Hypothalamus (tissue), 51 donors: ENCODE measurements at places on chromosomes 16 and 17.

DNA sequence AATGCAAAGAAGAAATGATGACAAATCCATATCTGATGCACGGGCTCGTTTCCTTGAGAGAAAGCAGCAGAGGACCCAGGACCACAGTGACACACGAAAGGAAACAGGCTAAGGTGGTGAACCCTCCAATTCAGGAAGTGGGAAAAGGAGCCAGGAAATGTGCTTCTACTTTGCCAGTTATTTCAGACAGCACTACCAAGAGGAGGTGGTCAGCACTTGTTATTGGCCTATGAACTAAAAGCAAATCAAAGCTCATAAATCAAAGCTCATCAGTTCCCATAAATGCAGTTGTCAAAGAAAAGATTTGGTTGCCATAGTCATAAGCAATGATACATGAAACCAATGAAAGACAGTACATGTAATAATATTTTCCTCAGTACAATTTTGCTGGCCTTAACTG lies 12.6 kb upstream of the CLTC start:
- DNase-seq = no peak

- no peak for DNase-seq
These were observed 39.0 kb downstream of the ZNF423 start for GRCh38 chr16:49816875-49817274.

DNA sequence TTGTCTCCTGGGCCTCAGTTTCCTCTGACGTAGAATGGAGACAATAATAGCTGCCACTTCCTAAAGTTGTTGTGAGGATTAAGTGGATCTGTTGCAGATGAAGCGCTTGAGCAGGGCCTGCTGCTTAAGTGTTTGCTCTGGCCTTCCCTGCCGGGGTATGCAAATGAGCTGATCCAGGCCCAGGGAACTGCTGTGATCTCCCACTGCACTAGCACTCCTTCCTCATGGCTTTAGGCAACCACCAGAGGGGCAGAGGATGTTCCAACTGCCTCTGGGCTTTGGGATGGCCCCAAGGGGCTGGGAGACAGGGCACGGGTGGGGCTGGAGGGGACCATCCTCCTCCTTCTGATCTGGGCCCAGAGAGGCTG lies 6.2 kb downstream of the SBK1 start:
- no peak for DNase-seq

DNA sequence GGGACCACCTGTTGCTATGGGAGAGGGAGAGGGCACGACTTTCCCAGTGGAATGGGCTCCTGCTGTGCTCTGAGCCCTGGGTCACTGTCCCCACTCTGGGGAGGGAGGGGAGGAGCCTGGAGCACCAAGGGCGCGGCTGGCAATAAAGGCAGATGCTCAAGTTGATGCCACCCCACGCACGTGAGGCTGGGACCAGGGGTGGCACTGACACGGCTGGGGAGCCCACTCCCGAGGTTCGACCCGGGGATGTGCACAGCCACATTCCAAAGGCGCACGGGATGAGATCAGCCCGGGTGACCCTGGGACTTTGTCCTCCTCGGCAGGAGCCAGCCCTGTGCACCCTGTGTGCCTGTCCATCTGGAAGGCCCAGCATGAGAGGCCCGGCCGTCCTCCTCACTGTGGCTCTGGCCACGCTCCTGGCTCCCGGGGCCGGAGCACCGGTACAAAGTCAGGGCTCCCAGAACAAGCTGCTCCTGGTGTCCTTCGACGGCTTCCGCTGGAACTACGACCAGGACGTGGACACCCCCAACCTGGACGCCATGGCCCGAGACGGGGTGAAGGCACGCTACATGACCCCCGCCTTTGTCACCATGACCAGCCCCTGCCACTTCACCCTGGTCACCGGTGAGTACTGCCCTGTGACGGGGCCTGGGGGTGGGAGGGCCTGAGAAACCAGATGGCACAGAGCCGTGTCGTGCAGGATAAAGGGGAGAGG lies at the start of gene ENPP7:
ENPP7 (plus strand) TSS at position 175 of the 715 bp plus-strand sequence; CDS start at position 372, 197 bp downstream.
- DNase-seq = no peak

- DNase-seq = no peak
These were observed 1.3 kb downstream of the APPBP2 start for GRCh38 chr17:60524463-60525327.

DNA sequence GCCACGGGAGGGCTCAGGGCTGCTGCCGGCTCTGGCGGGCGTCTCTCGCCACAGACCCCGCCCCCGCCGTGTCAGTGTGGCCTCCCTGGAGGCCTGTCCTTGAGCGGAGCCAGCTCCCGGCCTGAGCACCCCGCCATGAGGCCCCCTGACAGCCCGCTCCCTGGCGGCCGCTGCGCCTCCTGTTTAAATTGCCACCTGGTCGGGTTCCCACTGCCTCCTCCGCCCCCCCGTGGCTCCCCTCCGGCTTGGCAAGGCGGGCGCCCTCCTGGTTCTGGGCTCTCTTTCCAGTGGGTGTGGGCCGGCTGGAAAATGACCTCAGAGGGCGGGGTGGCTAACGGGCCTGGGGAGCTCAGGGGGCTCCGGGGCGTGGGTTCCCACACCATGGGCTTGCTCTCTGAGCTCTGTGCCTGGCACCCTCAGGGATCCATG lies 42.1 kb upstream of the SSTR5 start:
- DNase-seq = no peak

DNA sequence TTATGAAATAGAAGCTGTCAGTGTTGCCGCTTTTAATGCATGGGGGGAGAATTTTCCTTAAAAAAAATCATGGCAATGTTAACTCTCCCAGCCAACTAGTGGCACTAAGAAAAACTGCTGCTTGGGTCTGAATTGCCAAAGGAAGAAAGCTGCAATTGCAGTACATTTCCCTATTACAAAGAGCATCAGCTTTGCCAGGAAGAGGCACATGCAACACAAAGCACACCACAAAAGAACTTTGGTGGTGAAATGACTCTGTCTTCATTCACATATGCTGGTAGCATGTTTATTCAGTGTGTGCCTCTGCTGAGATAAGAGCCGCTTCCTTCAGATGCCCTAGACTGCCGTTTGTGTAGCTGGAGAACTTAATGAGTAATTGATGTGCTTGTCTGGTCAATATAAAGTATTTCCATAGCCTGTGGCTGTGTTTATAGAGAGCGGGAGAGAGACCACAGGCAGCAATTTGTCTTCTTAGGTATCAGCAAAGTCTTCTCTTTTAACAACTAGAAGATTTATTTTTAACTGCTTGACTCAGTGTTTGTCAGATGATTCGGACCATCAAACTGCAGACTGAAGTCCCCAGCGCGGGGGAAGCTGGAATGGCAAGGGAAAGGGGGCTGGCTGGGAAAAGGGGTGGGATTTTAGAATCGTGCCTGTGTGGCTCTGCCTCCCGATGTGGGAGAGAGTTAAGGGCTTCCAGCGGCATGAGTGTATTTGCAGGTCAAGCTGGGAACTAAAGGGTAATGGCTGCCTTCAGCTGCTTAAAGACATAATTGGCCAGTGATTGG lies 115.1 kb downstream of the MRTFB start:
- peak; percentile 27 for DNase-seq

DNA sequence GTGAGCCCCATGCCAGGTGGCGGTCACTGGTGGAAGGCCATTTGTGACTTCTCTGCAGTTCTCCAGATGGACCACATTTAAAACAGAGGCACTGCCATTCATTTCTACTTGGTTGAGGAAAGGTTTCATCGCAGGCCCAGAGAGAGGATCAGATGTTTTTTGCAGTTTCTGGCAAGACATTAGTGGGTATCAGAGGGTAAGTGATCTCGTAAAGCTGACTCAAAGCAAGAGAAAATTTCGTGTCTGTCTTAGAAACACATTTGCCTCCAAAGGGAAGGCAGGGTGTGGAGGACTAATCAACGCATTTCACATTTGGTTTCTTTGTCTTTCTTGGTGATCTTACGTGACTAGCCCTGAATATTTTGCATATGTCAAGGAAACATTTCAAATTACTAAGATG lies 81.8 kb downstream of the PRKCB start:
- DNase-seq = no peak

GRCh38 chr16:53898993-53899392 lies 195.0 kb downstream of the FTO start:
- no peak for DNase-seq

DNA sequence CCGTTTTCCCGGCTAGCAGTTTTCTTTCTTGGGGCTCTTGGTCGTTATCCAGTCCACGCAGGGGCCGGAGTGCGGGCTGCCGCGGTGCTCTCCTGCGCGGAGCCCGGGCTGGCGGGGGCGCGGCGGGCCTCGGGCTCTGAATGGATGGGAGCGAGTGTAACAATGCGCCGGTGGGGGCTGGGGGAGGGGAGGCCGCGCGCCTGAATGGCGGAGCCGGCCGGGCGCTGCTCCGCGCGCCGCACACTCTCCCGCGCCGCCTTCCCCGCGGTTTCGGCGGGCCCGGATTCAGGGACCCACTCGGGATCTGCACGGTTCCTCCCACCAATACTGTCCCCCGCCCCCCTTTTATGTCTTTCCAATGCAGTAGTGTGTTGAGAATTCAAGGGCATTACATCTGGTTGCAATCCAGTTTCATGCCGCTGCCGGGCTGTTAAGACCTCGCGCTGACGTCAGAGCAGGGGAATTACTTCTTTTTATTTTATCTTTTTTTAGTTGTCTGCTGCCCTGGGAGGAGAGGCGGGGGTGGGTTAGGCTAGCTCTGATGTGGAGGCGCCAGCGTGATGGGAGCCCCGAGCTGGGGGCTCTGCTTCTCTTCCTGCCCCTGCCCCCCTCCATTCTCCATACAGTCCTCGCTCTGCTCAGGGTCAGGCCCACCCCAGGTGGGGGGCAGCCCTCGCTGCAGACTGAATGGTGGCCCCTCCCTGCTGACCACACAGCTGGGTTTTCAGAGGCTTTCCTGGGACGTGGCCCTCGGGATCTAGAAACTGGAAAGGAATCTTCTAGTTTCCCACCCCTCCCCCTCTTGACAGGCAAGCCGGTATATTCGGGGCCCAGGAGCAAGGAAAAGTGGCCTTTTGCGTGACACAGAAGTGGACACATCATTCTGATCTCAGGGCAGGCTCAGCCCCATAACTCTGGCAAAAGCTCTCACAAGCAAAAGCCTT lies 1.8 kb downstream of the RAI1 start:
- DNase-seq = no peak

GRCh38 chr16:76824791-76825190 lies 366.2 kb upstream of the MON1B start:
- no peak for DNase-seq

DNA sequence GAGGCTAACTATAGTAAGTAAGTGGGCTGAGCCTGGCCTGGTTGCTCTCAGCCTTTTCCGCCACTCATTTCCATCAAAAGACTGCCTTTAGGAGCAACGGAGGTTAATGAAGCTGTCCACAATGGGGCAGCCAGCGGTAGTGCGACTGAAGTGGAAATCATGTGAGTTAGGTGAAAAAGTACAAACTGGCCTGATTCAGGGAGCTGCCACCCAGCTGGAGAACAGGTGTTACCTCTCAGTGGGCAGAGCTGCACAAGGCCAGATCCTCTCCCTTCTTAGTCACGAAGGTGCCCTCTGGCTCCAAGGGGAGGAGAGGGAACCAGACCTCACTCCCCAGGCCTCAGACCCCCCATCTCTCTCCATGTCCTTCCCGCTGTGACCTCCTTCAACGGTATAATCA lies 34.4 kb upstream of the CDRT4 start:
- no peak for DNase-seq

DNA sequence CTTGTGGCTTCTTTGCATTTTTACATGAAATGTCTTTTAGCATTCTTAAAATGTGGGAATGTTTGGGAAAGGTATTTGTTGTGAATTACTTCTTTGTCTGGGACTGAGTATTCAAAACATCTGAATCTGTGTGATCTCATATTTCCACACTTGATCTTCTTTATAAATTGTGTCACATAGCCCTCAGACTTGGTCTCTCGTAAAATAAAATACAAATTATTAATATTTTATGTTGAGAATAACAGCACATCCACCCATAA lies 81.9 kb downstream of the TUBD1 start:
- DNase-seq = no peak

DNA sequence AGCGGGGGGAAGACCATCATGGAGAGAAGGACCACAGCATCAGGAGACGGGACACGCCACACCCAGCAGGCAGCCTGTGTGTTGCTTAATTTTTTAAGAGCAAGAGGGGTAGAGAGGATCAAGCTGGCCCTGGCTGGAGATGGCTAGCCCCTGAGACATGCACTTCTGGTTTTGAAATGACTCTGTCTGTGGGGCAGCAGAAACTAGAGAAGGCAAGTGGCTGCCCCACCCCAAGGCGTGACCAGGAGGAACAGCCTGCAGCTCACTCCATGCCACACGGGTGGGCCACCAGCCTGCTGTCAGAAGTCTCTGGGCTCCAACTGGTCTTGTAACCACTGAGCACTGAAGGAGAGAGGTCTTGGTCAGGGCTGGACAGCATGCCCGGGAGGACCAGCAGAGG lies 75.5 kb downstream of the SOCS1 start:
- no peak for DNase-seq

GRCh38 chr16:11884035-11884434 lies 31.7 kb downstream of the GSPT1 start:
- DNase-seq = no peak

GRCh38 chr16:19348578-19349315 lies 63.2 kb downstream of the CLEC19A start:
- peak; percentile 6 for DNase-seq

GRCh38 chr16:3488801-3489200 lies 6.5 kb downstream of the C16orf90 start:
- no peak for DNase-seq

DNA sequence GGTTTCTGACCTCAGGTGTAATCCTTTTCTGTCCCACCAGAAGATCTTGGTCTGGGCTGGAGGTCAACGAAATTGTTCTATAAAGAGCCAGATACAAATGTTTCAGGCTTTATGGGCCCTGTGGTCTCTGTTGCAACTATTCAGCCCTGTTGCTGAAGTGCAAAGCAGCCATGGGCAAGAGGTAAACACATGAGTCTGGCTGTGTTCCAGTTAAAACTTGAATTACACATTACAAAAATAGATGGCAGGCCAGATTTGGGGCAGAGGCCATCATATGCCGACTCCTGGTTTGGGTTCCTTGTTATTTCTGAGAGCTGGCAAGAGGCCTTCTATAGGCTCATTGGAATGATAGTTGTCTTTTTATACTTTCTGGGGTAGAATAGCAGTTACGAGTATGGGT lies 114.4 kb downstream of the SDR42E1 start:
- no peak for DNase-seq

DNA sequence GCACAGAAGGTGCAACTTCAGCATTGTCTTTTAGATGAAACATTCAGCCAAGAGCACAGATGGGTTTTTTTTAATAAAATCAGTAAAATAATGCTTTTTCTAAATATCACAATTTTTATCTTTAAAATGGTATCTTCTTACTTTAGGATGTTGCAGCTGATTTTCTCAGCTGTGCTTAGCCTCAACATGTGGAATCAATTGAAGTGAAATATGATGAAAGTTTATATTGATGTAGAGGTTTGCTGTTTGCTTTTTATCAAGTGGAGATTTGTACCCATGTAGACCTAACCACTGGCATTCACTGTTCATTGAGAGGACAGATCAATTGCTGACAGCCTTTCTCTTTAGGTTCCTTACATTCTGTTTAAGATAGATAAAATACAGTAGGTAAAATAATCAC lies 107.8 kb downstream of the CYB561 start:
- no peak for DNase-seq
